GM18507 (cell line): ENCODE measurements at places on chromosomes 16 and 17.

DNA sequence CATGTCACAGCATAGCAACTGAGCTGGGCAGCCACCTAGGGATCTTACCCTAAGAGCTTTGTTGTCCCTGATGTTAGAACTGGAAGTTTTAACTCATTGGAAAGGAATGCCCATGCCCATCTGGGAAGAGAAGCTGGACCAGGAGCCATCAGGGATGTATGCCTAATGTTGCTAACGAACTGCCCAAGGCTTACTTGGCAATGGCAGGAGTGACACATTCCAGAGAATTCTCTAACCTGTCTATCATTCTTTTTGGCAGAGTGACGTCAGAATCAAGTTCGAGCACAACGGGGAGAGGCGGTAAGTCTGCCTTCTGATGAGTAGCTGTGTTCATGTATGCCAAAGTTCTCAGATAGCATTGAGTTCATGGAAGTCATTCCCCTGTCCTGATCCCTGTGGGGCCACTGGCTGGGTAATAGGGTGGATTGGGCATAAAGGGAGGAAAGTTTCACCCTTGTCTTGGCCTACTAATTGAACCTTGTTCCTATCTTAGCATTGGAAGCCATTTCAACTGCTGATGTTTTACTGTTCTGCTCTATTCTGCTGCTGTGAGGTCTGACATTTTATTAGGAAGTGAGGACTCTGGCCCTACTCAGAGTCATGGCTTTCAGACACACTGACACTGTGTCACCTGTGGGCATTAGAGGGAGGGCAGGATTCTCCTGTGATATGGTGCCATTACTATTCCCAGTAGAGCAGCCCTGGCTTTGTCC, 23.7 kb downstream of the MAP3K3 start:
- DNase-seq, result no peak

DNA sequence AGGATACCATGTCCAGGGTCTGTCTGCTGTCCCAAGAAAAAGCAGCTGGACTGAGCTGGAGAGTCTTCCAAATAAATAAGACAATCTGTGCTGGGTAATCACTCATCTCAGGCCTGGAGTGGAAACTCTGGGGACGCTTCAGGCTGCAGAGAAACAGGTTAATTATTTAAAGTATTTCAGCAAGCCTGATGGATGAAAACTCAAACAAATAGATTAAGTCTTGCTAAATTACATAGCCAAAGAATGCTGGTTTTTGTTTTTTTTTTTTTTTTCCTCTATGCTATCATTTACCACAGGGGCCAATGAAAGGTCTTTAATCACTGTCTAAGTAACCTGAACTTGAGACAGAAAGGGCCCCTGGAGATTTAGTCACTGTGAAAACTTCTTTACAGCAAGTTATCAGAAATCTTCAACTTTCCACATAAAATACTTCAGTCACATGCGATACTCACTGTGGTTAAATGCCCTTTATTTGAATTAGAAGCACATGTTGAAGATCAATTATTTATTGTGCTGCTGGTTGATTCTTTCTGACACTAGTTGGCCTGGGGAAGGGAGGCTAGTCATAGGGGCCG, 31.0 kb upstream of the KCNJ2 start:
- no peak for DNase-seq

- DNase-seq, result no peak
These were observed 475.1 kb downstream of the WWOX start for GRCh38 chr16:78574571-78574970.

GRCh38 chr17:31654936-31655335, 204.1 kb downstream of the COPRS start:
- peak; percentile 18 for DNase-seq

DNA sequence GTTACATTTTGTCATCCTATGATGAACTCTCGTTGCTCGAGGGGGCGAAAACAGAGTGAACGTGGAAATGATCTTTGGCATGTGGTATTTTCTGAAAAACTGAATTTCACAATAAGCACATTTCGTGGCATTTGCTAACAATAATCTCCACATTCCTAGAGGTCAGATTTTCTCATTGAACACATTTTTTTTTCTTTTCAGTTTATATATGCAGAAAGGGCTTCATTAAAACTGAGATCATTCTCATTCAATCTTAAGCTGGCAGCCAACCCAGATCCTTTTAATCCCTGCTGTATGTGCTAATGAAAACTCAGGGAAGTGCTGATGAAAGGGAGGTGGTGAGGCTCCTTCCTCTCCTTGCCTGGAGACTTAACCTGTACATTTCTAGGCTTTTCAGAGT, 52.6 kb downstream of the PRKCA start:
- DNase-seq, result no peak

DNA sequence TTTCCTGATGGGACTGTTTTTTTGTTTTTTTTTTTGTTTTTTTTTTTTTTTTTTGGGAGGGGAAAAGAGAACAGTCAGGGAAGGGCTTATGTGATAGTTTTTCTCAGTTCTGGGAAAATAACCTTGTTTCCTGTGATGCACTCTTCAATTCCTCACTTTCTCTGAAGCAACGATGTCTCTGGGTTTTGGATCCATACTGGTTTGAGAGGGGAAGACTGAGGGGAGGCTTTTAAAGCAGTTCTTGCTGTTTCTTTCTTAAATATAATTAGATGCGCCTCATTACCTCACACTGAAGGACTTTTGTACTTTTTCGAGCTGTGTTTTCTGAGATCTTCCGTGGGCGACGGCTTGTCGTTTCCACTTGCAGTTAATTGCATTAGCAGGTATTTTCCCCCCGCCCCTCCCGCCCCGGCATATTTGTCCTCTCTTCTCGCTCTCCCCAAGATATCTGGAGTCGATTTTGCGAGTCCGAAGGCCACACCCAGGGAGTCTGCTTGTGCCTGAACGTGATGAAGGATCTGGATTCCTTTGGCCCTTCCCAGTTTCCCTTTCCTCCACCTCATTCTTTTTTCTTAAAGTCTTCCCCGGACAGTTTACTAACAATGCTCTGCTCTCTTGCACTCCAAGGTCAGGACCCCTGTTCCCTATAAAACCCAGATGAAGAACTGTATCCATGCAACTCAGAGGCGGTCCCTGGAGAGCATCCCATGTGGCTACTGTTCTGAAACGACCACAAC, 125.2 kb upstream of the ZFHX3 start:
- no peak for DNase-seq

DNA sequence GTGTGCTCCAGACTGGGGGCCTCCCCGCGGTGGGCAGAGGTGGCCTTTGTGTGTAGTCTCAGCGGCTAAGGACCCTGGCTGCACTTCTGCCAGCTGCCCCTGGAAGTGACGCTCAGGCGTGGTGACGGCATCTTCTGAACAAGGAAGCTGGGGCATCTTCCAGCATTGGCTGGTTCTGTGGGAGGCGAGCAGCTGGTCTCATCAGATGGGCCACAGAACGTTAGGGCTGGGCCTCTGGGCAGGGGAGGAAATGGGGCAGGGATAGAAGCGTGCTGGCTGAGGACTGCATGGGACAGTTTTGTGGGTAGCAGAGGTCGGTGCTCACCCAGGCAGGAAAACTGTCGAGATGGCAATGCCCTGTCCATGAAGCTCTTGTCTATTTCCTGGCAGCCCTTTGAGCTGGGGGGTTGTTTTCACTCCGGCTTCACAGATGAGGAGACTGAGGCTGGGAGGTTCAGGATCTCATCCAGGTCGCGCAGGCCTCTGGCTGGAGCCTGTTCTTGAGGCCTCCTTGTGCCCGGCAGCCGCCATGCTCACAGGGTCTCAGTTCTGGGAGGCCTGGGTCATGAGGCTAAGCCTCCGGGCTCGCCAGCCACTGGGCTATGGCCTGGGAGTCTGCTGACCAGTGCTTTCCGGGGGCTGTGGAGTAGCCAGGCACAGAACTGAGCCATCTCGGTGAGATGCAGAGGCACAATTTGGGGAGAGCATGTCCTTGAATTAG, 16.3 kb downstream of the IRF8 start:
- no peak for DNase-seq

GRCh38 chr17:60353773-60354172, 38.2 kb downstream of the USP32 start:
- no peak for DNase-seq

DNA sequence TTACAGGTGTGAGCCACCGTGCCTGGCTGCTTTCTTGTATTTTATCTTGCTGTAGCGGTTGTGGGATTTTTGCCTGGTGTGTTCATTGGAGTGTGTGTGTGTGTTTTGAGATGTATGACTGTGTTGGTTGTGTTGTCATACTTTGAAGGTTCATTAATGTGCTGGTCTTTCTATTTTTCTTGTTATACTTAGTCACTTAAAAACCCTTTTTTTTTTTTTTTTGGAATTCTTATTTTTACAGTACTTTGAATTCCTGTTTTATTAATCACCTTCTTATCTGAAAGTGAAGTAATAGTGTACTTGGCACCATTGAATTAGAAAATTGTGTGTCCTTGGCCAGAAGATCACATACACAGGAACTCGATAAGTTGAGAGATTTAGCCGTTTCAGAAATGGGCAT, 30.2 kb downstream of the TENT4B start:
- no peak for DNase-seq

DNA sequence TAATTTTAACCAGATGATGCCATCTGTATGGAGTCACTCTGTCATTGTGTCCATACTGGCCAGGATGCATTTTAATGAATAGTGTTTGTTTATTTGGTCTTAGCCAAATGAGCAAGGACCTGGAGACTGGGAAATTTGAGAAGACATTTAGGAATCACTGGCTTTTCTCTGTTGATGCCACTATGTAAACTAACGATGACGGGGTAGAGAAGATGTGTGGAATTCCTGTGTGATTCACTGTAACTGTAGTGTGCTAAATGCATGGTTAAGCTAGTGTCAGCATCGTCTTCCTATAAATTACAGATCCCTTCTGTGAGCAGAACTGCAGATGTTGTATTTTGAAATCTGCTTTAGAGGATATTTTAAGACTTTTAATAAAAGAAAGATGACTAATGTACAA, 66.6 kb downstream of the NOS2 start:
- no peak for DNase-seq

DNA sequence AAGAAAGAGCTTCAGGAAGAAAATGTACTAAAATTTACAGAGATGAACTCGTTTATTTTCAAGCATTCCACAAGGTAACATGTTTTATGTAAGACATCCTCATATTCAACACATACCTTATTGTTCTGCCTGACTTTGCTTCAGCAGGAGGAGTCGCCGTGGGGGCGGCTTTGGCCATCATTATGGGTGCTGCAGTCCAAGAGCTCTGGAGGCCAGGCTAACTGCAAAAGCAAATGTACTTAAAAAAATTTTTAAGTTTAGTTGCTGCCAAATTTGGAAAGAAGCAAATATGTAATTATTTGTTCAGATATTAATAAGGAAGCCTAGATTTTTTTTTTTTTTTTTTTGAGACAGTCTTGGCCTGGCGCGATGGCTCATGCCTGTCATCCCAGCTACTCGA, 4.1 kb upstream of the SPG7 start:
- no peak for DNase-seq

- peak; percentile 56 for DNase-seq
These were observed 82.0 kb upstream of the ALOX12 start for GRCh38 chr17:6913608-6914443.

GRCh38 chr17:60675997-60676396, 1.7 kb upstream of the BCAS3 start:
- no peak for DNase-seq

DNA sequence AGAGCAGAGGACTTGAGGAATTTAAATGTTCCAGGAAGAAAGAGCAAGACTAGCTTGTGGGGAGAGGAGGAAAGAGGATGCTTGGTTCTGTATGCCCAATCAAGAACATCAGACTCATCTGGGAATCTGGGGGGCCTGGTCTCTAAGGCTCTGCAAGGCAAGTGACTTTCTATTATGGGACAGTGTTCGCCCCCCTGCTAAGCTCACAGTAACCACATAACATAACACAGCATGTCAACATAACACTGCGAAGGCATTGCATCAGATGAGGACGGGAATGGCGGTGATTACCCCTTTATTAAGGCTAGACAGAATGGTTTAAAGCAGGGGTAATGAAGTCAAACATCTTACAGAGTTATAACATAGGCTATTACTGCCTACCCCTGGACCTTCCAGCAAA, 176.6 kb upstream of the IRX6 start:
- no peak for DNase-seq

DNA sequence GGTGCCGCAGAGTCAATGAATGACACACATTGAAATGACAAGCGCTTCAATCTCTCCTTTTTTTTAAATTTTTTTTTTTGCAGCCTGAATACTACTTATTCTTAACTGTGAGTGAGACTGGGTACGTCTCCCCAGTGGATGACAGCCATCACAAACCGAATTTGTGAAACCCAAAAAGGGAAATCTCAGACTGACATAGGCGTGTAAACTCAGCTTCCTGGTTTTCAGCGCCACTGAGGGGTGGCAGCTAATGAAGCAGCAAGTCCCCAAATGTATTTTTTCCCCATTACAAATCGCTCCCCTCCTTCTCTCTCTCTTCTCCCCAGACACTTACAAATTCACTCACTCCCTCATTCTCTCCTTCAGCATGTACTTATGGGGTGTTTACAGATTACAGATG, 196.0 kb downstream of the MAF start:
- no peak for DNase-seq

DNA sequence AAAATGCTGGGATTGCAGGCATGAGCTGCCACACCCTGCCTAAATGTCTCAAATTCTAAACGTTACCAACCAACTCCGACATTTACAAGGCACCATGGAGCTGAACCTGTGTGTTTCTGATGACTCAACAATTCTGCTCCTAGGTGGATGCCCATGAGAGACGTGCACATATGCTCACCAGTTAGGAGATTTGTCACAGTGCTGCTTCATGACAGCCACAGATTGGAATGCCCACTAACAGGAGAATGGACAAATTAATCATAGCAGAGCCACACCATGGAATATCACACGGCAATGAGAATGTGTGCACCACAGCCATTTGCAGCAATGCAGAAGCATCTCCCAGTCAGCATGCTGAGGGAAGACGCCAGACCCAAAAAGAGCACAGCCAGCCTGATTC, 8.0 kb upstream of the KCNG4 start:
- no peak for DNase-seq

DNA sequence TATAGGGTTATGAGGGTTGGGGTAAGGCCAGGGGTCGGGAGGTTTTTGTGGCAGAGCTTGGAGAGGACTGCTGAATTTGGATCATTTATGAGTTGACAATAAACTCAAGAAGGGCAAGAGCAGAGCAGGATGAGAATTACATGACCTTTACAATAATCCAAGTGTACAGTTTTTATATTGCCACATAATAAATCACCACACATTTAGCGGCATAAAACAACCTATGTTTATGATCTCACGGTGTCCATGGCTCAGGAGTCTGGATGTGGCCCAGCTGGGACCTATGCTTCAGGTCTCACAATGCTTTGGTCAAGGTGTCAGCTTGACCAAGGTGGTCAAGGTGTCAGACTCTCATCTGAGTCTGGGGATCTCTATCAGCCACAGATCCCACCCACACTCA, 118.3 kb upstream of the WSCD1 start:
- DNase-seq, result no peak

- DNase-seq, result no peak
These were observed 11.2 kb upstream of the CLEC19A start for GRCh38 chr16:19274165-19274797.

- no peak for DNase-seq
These were observed 5.7 kb downstream of the RMI2 start for GRCh38 chr16:11350921-11351335.

- DNase-seq, result no peak
These were observed 12.2 kb downstream of the CCR7 start for GRCh38 chr17:40552806-40553693.
